Central memory CD8-positive, alpha-beta T cell (primary cell): ENCODE measurements at places on chromosomes 4 and X.

DNA sequence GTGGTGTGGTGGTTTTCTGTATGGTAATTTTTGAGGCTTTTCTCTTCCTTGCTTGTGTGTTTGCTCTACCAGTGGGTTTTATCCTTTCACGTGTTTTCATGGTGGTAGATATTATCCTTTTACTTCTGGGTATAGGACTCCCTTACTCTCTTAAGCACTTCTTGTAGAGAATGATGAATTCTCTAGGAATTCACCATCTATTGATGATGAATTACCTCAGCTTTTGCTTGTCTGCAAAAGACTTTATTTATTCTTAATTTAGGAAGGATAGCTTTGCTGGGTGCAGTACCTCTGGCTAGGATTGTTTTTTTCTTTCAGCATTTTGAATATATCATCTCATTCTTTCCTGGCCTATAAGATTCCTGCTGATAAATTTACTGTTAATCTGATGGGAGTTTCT, 415.3 kb downstream of the PDGFC start:
- DNase-seq, result no peak

DNA sequence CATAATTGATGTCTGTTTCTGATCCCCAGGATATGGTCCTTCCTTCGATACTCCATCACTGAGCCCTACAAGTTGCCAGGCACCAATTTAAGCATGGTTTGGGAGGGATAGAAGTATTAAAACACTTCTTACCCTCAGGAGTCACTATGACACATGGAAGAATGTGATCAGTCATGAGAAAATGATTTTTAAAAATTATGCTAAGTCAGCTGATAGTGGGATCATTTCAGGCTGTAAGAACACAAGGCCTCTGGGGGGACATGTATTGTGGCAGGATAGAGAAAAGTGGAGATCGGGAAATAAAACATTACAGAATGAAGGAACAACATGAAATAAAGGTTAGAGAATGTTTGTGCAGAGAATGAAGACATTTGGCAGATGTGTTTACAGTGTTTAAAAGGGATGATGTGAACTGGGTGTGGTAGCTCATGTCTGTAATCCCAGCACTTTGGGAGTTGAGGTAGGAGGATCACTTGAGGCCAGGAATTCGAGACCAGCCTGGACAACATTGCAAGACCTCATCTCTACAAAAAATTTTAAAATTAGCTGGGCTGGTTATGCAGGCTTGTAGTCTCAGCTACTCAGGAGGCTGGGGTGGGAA, 64.0 kb downstream of the ELOVL6 start:
- no peak for DNase-seq

DNA sequence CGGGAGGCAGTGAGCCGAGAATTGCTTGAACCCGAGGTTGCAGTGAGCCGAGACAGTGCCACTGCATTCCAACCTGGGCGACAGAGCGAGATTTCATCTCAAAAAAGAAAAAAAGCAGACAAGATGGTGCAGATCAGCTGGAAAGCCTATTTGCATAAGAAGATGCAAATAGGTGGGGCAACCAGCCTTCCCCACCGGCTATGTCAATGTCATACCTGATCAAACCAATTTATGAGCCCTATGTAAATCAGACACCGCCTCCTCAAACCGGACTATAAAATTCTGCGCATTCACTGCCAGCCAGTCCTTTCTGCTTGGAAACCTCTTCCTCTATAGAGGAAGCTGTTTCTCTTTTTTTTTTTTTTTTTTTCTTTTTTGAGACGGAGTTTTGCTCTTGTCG, 64.5 kb upstream of the CHRNA9 start:
- no peak for DNase-seq

GRCh38 chrX:108271397-108271787, 166.8 kb downstream of the COL4A6 start:
- no peak for DNase-seq

GRCh38 chr4:8428288-8429097, 12.0 kb downstream of the ACOX3 start:
- peak; percentile 99 for DNase-seq

DNA sequence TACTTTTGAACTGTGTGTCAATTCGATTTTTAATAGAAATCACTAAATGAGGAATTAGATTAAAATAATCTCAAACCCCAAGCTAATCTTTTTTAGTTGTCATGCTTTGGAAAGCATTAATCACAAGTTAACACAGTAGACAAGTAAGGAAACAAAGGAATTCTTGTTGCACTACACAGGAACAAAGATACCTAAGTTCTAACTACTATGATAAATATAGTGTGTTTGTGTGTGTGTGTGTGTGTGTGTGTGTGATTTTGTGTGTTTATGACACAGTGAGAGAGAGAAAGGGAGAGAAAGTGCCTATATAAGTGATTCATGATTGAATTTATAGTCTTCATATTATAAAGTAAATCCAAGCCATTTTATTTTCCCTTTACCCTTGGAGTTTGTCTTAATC, 931.4 kb downstream of the PCDH7 start:
- DNase-seq, result no peak

GRCh38 chrX:129632443-129632842, 22.3 kb downstream of the APLN start:
- DNase-seq, result no peak

DNA sequence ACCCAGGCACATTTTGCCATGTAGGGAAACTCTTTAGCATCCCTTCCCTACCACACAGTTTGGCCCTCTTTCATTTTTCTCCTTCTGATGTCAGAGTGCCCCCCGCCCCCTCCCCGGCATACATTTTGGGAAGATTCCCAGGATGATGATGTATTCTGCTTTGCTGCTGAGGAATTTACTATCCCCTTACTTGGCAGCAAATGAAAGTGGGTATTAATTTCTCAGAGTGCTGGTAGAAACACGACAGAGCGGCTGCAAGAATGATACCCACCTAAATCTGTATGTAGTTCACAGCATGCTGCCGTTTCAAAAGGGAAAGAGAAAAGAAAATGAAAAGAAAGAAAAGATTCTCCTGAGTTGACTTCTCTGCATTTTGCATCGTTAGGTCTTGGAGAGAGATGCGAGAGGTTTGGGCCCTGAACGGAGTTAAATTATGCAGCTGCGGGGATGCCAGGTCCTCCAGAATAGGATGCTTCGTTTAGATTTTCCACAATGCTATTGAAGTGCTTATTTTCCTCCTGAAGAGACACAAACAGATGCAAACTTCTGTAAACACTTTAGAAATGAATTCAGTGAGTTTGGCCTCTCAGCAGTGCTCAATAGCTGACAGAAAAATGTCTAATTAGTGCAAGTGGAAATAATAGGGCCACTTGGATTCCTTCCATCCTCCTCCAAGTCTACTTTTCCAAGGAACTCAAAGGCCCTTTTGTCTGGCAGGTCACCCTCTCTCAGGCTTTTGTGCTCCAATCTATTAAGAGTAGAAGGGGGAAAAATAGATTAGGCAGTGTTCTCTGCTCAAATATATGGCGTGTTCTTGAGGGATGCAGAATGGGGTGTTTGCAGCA, 106.2 kb downstream of the ALPK1 start:
- no peak for DNase-seq

- no peak for DNase-seq
Measured at GRCh38 chrX:2401201-2401589, 99.6 kb downstream of the DHRSX start.

GRCh38 chr4:171956678-171957077, 143.5 kb downstream of the GALNTL6 start:
- no peak for DNase-seq

GRCh38 chr4:7808181-7808580, 131.5 kb downstream of the AFAP1 start:
- DNase-seq, result no peak

DNA sequence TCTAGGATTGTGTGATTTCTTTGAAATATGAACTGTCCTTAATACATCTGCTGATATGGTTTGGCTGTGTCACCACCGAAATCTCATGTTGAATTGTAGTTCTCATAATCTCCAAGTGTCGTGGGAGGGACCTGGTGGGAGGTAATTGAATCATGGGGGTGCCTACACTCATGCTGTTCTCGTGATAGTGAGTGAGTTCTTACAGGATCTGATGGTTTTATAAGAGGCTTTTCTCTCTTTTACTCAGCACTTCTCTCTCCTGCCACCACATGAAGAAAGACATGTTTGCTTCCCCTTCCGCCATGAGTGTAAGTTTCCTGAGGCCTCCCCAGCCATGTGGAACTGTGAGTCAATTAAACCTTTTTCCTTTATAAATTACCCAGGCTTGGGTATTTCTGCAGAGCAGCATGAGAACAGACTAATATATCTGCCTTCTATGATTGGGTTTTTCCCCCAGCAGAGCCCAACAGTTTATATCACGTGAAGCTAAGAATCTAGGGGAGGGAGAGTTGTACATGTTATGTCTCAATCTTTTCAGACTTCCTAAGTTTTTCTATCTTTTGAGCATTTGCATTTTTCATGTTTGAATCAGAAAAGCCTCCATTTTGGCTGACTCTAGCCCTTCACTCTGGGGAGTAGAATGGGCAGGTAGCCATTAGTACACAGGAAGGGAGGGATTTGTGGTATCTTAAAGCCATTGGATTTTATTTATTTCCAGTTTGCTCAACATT, 58.9 kb downstream of the PLAC1 start:
- DNase-seq, result no peak

- DNase-seq, result no peak
Measured at GRCh38 chrX:1734806-1735205, 119.9 kb downstream of the ASMT start.

DNA sequence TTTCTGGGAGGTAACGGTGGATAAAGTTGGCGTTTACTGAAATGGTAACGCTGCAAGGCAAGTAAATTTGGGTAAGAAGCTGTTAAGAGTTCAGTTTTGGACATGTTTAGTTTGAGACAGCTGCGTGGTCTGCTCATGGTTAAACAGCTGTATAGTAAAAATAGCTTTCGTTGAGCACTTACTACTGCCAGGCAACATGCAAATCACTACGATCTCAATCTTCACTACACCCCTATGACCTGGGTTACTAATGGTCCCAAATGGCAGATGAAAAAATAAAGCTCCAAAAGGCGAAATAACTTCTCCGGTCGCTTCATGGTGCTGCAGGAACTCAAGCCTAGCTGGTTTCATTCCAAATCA, 22.2 kb downstream of the FABP2 start:
- no peak for DNase-seq
